T-cell (primary cell): ENCODE measurements at places on chromosomes 6 and 20.

GRCh38 chr20:25015986-25016385 is 23.4 kb upstream of the APMAP start:
- no peaks in the 10 kb centered on the region for H3K4me1 ChIP-seq
- no peak overlapping the region for H3K27ac ChIP-seq
- H3K27me3 ChIP-seq = no peaks in the 10 kb centered on the region
- DNase-seq = no peak
- peaks cover 78% of the 10 kb centered on the region for H3K36me3 ChIP-seq

GRCh38 chr6:55014321-55015088 is 159.8 kb upstream of the HCRTR2 start:
- no peaks in the 10 kb centered on the region for H3K36me3 ChIP-seq
- H3K4me1 ChIP-seq = no peaks in the 10 kb centered on the region
- H3K27me3 ChIP-seq = no peaks in the 10 kb centered on the region

GRCh38 chr6:43150051-43150751 is 20.9 kb upstream of the SRF start:
- no peaks in the 10 kb centered on the region for H3K4me1 ChIP-seq
- H3K36me3 ChIP-seq = no peaks in the 10 kb centered on the region
- no peak overlapping the region for H3K4me3 ChIP-seq
- no peak overlapping the region for H3K27ac ChIP-seq
- no peaks in the 10 kb centered on the region for H3K27me3 ChIP-seq

DNA sequence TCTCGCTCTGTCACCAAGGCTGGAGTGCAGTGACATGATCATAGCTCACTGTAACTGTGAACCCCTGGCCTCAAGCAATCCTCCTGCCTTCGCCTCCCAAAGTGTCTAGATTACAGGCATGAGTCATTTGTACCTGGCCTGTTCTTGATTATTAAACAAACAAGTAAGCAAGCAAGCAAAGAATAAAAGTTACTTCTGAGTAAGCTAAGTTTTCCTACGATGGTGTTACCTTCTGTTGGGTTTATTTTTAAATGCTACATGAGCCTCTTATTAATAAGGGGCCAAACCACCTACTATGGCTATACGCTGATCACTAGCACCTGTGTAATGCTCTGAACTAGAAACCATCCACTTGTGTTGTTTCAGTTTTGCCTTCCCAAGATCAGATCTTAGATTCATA is 50.8 kb downstream of the IL22RA2 start:
- H3K36me3 ChIP-seq = no peaks in the 10 kb centered on the region
- no peak overlapping the region for H3K4me3 ChIP-seq
- no peak for DNase-seq
- no peak overlapping the region for H3K27ac ChIP-seq
- H3K27me3 ChIP-seq = no peaks in the 10 kb centered on the region

- no peaks in the 10 kb centered on the region for H3K4me1 ChIP-seq
- no peak for DNase-seq
- H3K36me3 ChIP-seq = no peaks in the 10 kb centered on the region
- no peak overlapping the region for H3K4me3 ChIP-seq
- no peak overlapping the region for H3K27ac ChIP-seq
- no peaks in the 10 kb centered on the region for H3K27me3 ChIP-seq
These were observed 650.5 kb downstream of the UTRN start for GRCh38 chr6:144935661-144936060.

GRCh38 chr6:157728183-157728881 is 94.7 kb upstream of the SNX9 start:
- H3K27me3 ChIP-seq = peaks cover 6% of the 10 kb centered on the region
- no peaks in the 10 kb centered on the region for H3K36me3 ChIP-seq
- H3K4me1 ChIP-seq = no peaks in the 10 kb centered on the region
- H3K4me3 ChIP-seq = no peak overlapping the region
- H3K27ac ChIP-seq = no peak overlapping the region

GRCh38 chr6:121008553-121008952 is 325.7 kb downstream of the TBC1D32 start:
- no peak overlapping the region for H3K27ac ChIP-seq
- H3K27me3 ChIP-seq = no peaks in the 10 kb centered on the region
- no peaks in the 10 kb centered on the region for H3K36me3 ChIP-seq
- H3K4me1 ChIP-seq = no peaks in the 10 kb centered on the region
- no peak overlapping the region for H3K4me3 ChIP-seq

GRCh38 chr20:64214952-64215351 is 40.6 kb upstream of the PCMTD2 start:
- DNase-seq = no peak
- H3K36me3 ChIP-seq = no peaks in the 10 kb centered on the region
- peaks cover 20% of the 10 kb centered on the region for H3K4me1 ChIP-seq
- no peak overlapping the region for H3K27ac ChIP-seq
- peaks cover 29% of the 10 kb centered on the region for H3K27me3 ChIP-seq
- H3K4me3 ChIP-seq = no peak overlapping the region

- H3K36me3 ChIP-seq = no peaks in the 10 kb centered on the region
- no peaks in the 10 kb centered on the region for H3K4me1 ChIP-seq
- no peak for DNase-seq
- H3K27me3 ChIP-seq = peaks cover 7% of the 10 kb centered on the region
- no peak overlapping the region for H3K27ac ChIP-seq
- no peak overlapping the region for H3K4me3 ChIP-seq
These were observed 99.5 kb upstream of the BHLHE23 start for GRCh38 chr20:63106108-63106764.

DNA sequence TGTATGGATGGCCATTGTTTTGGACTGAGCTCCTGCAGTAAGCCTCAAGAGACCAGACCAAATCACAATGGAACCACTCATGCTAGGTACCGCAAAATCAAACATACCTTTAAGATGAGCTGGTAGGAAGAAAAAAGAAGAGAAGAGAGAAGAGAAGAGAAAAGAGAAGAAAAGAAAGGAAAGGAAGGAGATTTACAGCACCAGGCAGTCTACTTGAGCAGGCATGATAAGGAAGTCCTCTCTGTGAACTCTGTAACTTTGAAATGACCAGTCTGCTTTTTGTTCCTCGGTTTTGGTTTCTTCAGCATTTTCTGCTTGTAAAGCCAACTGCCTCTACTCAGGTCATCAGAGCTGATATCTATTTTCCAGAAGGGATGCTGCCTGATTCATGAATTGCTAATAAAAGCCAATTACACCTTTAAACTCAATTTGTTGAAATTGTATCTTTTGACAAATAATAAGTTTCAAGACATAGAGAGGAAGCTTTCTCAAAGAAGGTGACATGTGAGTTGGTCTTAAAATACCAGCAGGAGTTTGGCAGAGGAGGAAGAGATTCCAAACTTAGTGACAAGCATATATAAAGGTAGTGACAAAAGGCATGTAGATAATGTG is 134.3 kb downstream of the UNC5CL start:
- no peak overlapping the region for H3K27ac ChIP-seq
- H3K36me3 ChIP-seq = no peaks in the 10 kb centered on the region
- no peaks in the 10 kb centered on the region for H3K27me3 ChIP-seq
- H3K4me1 ChIP-seq = no peaks in the 10 kb centered on the region
- DNase-seq = no peak
- H3K4me3 ChIP-seq = no peak overlapping the region

DNA sequence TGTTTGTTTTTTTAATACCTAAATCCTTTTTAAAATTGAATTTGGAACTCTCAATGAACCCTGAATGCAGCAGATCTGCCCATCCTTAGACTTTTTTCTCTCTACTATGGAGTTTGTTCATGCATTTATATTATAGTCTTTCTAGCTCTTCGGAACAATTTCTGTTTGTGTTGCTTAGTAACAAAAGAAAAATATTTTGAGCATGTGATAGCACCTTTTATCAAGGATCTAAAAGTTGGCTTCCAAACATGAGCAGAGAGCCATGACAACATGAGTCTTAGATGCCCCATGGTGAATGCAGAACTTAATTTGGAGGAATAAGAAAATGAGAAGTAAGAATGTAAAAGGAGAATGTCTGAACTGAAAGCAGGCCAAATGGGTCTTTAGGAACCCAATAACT is 133.7 kb downstream of the EDN1 start:
- DNase-seq = no peak
- H3K4me3 ChIP-seq = no peak overlapping the region
- no peaks in the 10 kb centered on the region for H3K27me3 ChIP-seq
- no peaks in the 10 kb centered on the region for H3K36me3 ChIP-seq
- no peak overlapping the region for H3K27ac ChIP-seq

DNA sequence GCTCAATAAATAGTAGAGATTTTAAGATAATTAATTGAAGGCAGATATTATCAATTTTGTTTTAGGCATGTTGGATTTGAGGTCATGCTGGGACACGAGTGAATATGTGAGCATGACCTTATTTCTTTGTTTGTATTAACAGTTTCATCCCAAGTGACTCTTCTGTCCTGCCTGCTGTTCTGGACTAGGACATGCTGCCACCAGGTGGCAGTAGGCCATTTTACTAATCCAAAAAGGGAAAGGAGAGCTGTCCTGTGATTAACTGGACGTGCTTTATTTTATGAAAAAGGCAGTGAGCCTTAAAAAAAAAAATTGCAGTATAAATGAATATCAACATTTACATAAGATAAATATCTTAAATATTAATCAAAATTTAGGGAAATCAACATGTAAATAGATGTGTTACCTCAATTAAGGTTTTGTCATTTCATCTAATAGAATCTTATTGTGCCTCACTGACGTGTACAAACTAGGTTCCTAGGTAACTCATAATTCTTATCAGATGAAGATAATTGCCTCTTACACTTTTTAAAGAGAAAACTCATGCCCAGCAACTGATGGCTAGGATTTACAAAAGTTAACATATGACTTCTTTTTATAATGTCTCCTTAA is 49.8 kb downstream of the FRK start:
- H3K27ac ChIP-seq = no peak overlapping the region
- no peaks in the 10 kb centered on the region for H3K36me3 ChIP-seq
- peak; percentile 14 for DNase-seq
- no peaks in the 10 kb centered on the region for H3K27me3 ChIP-seq
- H3K4me1 ChIP-seq = no peaks in the 10 kb centered on the region

GRCh38 chr6:149900620-149901443 is 2.9 kb upstream of the RAET1E start:
- DNase-seq = no peak
- H3K36me3 ChIP-seq = no peaks in the 10 kb centered on the region

DNA sequence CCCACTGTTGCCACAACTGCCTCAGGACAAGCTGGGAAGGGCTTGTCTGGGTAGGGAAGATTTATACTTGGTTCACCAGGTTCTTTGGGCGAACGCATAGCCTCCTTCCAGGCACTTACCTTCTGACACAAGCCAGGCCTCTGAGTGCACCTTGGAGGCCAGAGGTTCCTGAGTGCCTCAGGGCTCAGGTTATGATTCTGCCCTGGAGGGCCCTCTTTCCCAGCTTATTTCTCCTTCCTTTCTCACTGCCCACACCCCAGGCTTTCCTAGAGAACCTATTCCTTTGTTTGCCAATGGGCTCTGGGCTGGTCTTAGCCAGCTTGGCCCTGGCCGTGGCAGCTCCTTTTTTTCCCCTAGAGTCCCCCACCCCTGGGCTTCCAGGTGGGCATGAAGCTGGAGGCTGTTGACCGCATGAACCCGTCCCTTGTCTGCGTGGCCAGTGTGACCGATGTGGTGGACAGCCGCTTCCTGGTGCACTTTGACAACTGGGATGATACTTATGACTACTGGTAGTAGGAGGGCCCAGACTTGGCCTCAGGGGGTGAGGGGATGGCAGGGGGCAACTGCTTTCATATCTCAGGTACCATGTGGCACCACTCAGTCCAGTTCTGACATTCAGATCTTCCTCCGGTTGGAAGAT is 25.0 kb downstream of the L3MBTL1 start:
- H3K4me1 ChIP-seq = no peaks in the 10 kb centered on the region
- no peak overlapping the region for H3K27ac ChIP-seq
- H3K27me3 ChIP-seq = no peaks in the 10 kb centered on the region
- no peak overlapping the region for H3K4me3 ChIP-seq
- DNase-seq = no peak
- H3K36me3 ChIP-seq = no peaks in the 10 kb centered on the region

GRCh38 chr6:106257195-106257594 is 68.4 kb downstream of the ATG5 start:
- H3K36me3 ChIP-seq = peaks cover 2% of the 10 kb centered on the region
- H3K4me3 ChIP-seq = no peak overlapping the region
- H3K27me3 ChIP-seq = no peaks in the 10 kb centered on the region
- no peak for DNase-seq

- H3K27ac ChIP-seq = no peak overlapping the region
- no peak overlapping the region for H3K4me3 ChIP-seq
- no peaks in the 10 kb centered on the region for H3K36me3 ChIP-seq
- no peaks in the 10 kb centered on the region for H3K4me1 ChIP-seq
These were observed 94.8 kb upstream of the PTPRT start for GRCh38 chr20:43284486-43284885.

GRCh38 chr6:82264824-82265223 is 17.3 kb upstream of the IBTK start:
- H3K36me3 ChIP-seq = no peaks in the 10 kb centered on the region
- H3K27ac ChIP-seq = no peak overlapping the region
- peaks cover 3% of the 10 kb centered on the region for H3K27me3 ChIP-seq
- no peak for DNase-seq
- no peaks in the 10 kb centered on the region for H3K4me1 ChIP-seq

GRCh38 chr6:3711776-3712175 is 39.7 kb downstream of the PXDC1 start:
- H3K4me1 ChIP-seq = no peaks in the 10 kb centered on the region
- H3K4me3 ChIP-seq = no peak overlapping the region
- no peak overlapping the region for H3K27ac ChIP-seq
- H3K36me3 ChIP-seq = no peaks in the 10 kb centered on the region
- no peak for DNase-seq
- H3K27me3 ChIP-seq = no peaks in the 10 kb centered on the region

GRCh38 chr20:56748476-56749377 is 119.6 kb downstream of the TFAP2C start:
- DNase-seq = no peak
- no peaks in the 10 kb centered on the region for H3K4me1 ChIP-seq

DNA sequence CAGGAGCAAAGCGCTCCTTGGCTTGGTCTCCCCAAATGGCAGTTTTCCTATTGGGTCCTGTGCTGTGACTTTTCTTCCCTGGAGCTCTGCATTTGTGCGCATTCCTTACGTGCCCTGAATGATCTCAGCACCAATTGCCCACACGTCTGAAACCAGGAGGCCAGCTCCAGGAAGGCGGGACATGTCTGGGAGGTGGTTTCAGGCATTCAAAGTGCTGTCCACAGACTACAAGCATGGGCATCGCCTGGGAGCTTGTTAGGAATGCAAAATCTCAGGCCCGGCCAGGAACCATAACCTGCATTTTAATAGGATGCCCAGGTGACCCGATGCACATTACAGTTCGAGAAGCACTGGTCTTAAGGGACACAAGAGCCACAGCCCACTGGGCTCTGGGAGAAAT is 239.6 kb downstream of the ANKRD60 start:
- no peak overlapping the region for H3K4me3 ChIP-seq
- no peaks in the 10 kb centered on the region for H3K27me3 ChIP-seq
- H3K27ac ChIP-seq = no peak overlapping the region

DNA sequence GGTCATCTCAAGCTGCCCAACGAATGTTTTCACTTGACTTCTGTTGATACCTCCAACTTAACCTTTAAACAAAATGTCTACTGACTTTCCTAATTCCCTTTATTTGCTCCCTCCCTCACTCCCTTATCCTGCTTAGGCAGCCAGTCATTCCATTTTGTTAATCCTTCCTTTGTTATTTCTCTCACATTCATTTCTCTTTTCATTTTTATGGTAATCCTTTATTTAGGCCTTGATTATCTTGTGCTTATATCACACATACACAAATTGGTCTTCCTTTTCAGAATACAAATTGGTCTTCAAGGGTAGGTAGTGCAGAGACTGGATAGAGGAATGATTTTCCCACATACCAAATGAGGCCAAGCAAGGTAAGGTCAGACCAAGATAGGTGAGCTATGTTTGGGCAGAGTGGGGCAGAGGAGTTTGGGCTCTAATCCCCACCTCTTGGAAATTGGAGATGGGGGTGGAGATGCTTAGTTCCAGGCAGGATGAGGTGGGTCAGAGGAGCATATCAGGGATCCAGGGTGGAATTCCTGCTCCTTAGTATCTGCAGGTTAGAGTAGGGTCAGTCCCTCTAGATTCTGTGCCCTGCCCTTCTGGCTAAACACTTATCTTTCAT is 2.0 kb upstream of the SPACA1 start:
- H3K27ac ChIP-seq = no peak overlapping the region
- no peak for DNase-seq
- H3K27me3 ChIP-seq = peaks cover 2% of the 10 kb centered on the region
- no peaks in the 10 kb centered on the region for H3K4me1 ChIP-seq
- no peak overlapping the region for H3K4me3 ChIP-seq
- H3K36me3 ChIP-seq = no peaks in the 10 kb centered on the region
